Globus pallidus (tissue), 1 donor: ENCODE measurements at places on chromosomes 12 and 14.
A peak's percentile ranks its signal among the peaks of the same experiment; 100 is the strongest.

GRCh38 chr14:101877766-101878165 is 86.6 kb upstream of the DYNC1H1 start:
- no peak for DNase-seq

GRCh38 chr12:54935235-54935951 is 49.2 kb downstream of the TESPA1 start:
- no peak for DNase-seq

- DNase-seq, result no peak
Measured at GRCh38 chr14:77009014-77009413, 19.5 kb downstream of the IRF2BPL start.

DNA sequence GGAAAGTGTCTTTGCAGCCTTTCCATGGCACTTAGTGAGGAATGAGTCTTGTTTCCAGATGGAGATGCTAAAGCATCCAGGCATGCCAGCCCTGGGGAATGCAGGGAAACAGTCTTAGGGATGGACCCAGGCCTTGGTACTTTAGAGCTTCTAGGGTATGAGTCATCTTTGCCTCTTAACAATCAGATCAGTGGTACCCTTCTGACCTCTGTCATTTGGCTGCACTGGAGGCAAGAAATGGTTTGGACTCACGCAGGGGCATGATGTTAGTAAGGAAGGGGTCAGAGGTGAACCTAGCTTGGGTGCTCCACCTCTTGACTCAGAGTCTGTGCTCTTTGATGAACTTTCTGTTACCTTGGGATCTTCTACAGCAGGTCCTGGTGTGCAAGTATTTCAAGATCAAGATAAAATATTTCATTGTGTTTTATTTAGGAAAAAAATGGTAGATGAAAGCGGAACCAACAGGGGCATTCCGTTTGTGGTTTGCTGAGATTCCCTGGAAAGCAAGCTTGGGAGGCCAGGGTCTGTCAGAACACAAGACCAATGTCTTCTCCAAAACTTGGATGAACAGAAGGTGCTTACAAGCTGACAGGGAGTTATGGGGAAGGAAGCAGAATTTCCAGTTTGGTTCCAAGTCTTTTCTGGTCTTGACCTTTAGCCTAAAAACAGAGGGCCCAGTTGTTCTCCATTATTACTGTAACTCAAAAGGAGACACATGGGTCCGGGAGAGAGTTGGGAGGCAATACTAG is 216.2 kb downstream of the ZFP36L1 start:
- DNase-seq, result no peak

- DNase-seq, result no peak
Measured at GRCh38 chr12:53418221-53418620, 5.4 kb upstream of the AMHR2 start.

DNA sequence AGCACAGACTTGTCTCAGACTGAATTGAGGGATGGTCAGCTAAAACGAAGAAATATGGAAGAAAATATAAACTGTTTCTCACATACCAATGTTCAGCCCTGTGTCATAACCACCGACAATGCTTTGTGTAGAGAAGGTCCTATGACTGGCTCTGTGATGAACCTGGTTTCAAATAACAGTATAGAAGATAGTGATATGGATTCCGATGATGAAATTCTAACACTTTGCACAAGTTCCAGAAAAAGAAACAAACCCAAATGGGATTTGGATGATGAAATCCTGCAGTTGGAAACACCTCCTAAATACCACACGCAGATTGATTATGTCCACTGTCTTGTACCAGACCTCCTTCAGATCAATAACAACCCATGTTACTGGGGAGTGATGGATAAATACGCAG is 7.9 kb upstream of the MAPK1IP1L start:
- DNase-seq, result no peak

- DNase-seq, result no peak
Measured at GRCh38 chr14:36585100-36585499, 2.7 kb upstream of the NKX2-8 start.

DNA sequence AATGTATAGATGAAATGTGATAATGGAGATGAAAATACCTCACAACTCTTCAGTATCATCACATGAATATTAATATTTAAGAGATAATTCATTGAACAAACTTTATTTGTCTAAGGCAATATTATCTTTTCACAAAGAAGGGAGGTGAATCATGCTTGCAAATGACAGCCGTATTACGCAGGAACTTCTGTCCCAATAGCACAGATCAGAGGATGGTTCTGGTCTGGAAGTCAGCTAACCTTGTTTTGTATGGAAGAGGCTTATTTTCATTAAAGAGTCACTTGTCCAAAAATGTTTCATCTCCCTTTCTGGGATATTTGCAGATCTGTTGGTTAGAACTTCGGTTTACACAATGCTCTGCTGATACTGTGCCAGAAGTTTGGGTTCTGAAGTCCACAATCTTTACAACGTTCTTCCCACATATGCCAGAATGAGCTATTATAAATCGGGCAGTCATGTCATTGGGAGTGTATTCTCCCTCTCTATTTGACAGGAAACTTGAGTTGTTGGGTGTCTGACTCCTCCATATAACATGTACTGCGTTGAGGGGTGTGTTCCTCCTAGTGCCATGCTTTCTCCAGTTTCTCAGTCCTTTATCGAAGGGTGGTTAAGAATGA is 29.8 kb downstream of the YY1 start:
- no peak for DNase-seq

DNA sequence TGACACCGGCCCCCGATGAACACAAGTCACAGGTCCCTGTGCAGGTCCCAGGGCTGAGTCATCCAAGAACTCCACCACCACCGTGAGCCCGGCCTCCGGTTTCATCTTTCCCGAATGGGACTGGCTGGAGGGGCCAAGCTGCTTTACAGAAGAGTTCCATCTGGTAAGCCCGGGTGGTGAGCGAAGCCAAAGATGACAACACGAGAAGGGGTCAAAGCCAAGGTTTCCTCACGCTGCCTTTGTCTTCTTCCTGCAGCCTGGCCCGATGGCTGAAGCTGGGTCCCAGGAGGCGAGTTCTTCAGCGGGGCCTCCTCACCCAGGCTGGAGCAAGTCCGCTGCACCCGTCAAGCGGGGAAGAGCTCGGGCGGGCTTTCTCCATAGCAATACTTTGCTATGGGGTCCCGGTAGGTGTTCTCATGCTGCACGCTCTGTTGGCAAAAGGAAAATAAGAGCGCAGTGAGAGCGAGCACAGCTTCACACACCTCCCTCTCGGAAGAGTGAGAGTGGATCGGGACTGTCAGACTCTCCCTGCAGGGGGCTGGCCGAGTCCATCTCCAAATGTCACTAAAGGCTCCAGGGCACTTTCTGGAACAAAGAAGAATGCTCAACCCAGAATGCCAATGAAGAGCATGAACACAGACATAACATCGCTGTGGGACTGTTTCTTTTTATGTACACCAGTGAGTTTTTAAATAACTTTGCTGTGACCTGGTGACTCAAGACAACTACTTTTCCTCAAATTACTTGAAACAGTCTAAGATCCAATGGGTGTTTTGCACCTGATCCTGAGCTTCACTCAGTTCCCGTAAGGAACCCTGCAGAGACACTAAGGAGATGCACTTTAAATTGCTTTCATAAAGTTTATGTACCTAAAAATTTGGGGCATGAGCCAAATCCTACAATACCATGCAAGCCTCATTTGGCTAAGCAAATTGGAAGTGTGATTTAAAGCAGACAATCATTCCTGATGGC is 20.1 kb downstream of the SPRING1 start:
- DNase-seq, result peak; percentile 63

GRCh38 chr14:34983148-34983760 is 462 bp downstream of the SRP54 start:
- DNase-seq, result no peak

GRCh38 chr12:100404769-100405407 is 48.0 kb downstream of the SLC17A8 start:
- DNase-seq, result peak; percentile 12

- no peak for DNase-seq
Measured at GRCh38 chr14:22524784-22525161, 64.3 kb downstream of the DAD1 start.

GRCh38 chr12:101740980-101741379 is 1.7 kb upstream of the SYCP3 start:
- DNase-seq, result no peak

DNA sequence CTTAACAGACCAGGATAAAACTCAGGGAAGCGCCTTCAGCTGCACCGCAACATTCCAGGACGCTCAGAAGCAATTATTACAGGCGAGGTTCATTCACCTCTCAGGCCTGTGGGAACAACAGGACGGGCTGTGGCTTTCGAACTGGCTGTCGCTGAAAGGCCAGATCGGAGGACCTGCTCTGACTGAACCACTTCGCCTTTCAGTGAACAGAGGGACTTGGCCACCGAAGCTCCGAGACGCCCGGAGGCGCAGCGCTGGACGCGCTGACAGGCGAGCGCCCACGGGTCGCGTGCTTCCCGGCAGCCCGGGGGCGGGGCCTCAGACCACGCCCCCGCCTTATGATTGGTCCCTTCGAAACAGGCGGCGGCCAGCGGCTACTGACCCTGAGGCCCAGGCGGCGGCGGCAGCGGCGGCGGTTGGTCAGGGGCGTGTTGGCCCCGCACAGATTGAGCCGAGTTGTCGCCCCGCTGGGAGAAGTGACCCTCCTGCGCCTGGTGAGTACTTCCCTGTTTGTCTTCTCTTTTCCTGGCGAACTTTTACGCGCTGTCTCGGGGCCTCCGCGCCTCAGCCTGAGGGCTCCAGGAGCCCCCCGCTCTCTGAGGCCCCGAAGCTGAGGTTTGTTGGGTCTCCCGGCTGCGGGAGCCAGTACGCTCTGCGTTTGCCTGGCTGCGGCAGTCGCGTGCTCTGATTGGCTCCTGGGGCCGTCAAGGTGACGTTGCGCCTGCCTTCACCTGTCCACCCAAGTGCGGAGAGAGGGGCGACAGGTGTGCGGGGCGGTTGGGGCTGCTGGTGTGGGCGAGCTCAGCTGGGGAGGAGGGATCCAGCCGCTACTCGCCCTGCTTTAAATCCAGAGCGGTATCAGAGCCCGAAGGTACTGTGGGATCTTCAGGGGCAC is at the start of gene GAS2L3:
TSS of gene GAS2L3 (plus strand) at position 393 of the 895 bp plus-strand sequence. CDS start 21,221 bp downstream, outside the sequence.
- peak; percentile 78 for DNase-seq

- DNase-seq, result no peak
Measured at GRCh38 chr12:52241205-52241842, 8.3 kb downstream of the KRT7 start.

GRCh38 chr14:54683882-54684794 is 117.2 kb downstream of the SAMD4A start:
- no peak for DNase-seq

DNA sequence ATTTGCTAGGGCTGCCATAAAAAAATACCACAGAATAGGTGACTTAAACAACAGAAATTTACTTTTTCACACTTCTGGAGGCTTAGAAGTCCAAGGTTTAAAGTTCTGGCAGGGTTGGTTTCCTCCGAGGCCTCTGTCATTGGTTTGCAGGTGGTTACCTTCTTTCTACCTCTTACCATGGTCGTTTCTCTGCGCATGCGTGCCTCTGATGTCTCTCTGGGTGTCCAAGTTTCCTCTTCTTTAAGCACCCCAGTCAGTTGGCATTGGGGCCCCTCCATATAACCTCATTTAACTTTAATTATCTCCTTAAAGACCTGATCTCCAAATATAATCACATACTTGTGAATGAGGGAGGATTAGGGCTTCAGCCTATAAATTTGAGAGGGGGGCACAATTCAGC is 103.2 kb downstream of the SLC15A5 start:
- no peak for DNase-seq

DNA sequence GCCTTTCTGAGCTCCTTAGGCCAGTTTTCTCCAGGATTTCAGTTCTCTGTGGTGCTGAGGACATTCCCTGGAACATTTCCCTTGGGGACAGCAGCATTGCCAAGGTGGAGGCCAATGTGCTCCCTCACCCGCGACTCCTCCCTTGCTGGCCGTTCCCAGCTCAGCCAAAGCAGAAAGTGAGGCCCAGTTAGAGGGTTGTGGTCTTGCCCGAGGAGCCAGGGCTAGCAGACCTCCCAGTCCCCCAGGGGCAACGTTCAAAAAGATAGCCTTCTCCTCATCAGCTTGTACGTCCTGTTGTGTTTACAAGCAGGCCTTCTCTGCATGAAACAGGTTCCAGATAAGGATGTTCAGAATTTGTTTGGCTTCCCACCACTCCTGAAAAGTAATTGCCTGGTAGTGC is 78.4 kb downstream of the SSPN start:
- DNase-seq, result no peak

- no peak for DNase-seq
Measured at GRCh38 chr12:92860521-92860920, 68.6 kb downstream of the EEA1 start.

DNA sequence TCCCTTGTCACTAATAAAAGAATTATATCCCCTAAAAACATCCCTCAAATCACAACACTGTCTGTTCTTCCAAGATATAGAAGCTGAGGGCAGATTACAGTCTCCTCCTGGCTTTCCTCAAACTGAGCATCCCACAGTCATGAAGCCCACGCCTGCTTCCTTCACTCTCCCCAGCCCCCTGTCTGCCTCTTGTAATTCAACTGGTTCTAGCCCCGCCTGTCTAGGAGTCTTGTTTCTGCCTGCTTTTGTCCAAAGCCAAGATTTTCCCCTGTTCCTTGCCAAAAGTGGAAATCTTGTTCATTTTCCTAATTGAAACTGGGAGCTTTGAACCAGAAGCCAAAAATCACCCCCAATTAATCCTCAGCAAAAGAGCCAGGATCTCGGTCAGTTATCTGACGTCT is 35.9 kb upstream of the PWP1 start:
- DNase-seq, result no peak

GRCh38 chr14:50222055-50222613 is 9.2 kb downstream of the SOS2 start:
- DNase-seq, result no peak

- no peak for DNase-seq
Measured at GRCh38 chr12:127936463-127936862, 330.5 kb upstream of the TMEM132C start.

- no peak for DNase-seq
Measured at GRCh38 chr14:68482772-68483395, 310.0 kb downstream of the ZFP36L1 start.

GRCh38 chr14:63652406-63652805 is 10.7 kb upstream of the WDR89 start:
- DNase-seq, result no peak

DNA sequence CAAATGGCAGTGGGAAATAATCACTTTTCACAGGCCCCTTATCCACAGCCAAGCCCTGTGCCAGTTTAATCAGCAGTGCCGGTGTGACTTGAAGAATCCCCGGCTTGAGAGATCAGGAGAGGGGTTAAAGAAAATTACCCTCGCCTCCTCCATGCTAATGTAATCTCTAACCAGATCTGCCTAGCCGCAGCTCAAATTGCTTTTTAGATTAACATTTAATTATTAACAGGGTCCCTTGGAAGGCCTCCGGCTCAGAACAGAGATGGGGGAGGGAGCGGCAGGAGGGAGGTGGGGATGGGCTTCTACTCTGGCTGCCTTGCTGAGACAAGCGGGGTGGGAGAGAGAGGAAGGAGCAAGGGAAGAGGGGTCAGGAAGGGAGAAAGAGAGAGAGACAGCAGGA is 24.0 kb downstream of the FAM222A start:
- DNase-seq, result no peak

DNA sequence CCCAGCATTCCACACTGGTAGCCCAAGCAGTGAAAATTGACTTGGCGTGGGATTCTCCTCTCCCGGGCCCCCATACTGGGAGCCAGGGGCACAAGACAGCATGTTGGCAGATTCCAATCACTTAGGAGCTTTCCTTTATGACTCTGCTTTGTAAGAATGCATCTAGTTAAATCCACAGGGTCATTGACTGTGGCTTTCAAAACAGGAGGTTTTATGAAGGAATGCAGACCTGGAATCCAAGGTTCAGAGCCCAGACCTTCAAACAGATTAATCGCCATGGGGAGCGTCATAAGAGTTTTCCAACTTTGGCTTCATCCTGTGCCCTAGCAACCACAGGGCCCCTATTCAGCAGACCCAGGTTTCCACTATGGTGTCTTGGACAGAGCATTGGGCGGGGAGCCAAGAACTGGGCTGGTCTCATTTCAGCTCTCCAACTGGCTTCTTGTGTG is 76.4 kb upstream of the RMST start:
- DNase-seq, result peak; percentile 49
